ENCODE measurements at places on chromosomes 16 and 17. TPM values are rescaled to one million over a fixed set of nuclear protein-coding genes. Genes with fewer than 3 reads are reported as not detected.

OR1E2 gene
- not detected for total RNA-seq

- DNase-seq = no peak
Measured at GRCh38 chr16:72203401-72203800, 31.4 kb upstream of the PMFBP1 start.

DHRS13 gene
- total RNA-seq = 17.4 TPM

RNF112 gene
- 3.3 TPM for total RNA-seq

DNA sequence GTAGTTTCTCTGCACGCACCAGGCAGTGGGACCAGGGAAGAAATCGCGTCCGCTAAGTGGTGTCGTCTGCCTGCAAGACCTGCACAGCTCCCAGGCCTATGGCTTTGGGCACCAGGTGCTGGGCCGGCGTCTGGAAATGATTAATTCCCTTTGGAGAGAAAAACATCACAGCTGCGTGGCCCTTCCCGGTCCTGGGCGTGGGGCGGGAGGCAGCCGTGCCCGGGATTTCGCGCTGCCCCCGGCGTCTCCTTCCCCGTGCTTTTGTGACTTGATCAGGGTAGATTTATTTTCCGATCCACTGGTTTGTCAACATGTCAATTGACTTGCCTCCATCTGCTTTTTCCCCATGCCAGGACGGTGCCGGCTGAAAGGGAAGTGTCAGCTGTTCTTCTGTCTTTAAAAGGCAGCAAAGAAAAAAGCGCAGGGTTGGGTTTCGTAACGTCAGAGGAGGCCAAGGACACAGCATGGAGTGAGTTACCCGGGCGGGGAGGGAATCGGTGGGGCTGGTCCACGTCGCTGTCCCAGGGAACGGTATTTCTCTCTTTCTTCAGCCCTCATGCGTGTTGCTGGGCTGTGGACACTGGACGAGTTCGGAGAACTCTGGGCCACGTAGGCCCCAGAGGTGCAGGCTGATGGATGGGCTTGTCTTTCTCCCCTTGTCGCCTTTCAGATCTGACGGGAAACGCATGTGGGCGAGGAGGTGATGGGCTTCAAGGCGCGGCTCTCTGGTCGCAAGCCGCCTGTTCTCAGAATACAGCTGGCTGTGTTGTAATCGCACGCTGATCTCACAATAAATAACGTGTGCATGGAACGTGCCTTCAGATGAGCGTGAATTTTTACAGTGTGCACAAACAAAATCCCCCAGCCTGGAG, 188.1 kb upstream of the ZNF469 start:
- no peak for DNase-seq

LAT gene
- total RNA-seq = 12.6 TPM
